CD4-positive, alpha-beta T cell treated with Interleukin-17A for 4 hours (primary cell): ENCODE measurements at places on chromosomes 5 and 9.

GRCh38 chr5:17157916-17158529 lies 59.4 kb upstream of the BASP1 start:
- DNase-seq = no peak

DNA sequence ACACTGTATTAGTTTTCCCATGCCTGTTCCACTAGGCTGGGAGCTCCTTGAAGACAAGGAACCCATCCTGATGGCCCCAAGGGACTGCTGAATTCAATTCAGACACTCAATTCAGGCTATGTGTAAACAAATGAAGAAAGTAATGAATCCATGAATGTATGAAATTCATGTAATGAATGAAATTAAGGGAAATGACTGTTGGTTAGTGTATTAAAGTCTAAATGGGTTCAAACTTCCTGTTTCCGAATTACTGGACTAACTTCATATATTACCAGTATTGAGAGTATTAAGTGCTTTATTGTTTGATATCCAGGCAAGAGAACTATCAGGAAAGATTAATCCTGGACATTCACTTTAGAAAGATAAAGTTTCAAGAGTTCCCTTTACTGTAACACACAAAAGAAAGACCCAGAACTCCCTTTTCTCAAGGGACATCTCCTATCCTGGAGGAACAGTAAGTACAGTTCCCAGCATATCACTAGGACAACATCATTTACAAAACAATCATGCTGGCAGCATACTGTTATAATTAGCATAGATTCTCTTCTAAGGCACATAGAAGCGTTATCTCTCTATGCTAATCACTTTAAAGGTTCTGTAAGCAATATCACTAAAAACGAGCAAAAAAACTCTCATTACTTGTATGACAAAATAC lies 28.5 kb upstream of the IFNK start:
- DNase-seq = no peak

DNA sequence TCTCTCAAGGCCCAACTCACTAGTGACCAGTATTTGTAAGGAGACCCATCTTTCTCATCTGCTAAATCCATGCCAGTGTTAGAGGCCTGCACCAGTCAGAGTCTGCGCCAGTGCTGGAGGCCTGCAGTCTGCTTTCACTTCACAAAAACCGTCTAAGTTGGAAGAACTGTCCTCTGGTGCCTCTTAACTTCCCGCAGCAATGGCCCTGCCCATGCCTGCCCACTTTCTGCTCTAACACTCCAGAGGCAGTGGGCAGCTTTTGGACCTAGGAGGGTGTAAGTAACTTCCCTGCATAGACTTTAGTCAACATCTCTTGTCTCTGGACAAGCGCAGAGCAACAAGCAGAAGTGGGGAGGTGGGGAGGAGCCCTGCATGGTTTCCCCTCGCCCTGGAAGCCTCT lies 152.9 kb downstream of the AUH start:
- DNase-seq = no peak

GRCh38 chr9:123482295-123482968 lies 126.4 kb downstream of the CRB2 start:
- DNase-seq = no peak

- no peak for DNase-seq
Measured at GRCh38 chr9:125746774-125747052, 460 bp upstream of the PBX3 start.

DNA sequence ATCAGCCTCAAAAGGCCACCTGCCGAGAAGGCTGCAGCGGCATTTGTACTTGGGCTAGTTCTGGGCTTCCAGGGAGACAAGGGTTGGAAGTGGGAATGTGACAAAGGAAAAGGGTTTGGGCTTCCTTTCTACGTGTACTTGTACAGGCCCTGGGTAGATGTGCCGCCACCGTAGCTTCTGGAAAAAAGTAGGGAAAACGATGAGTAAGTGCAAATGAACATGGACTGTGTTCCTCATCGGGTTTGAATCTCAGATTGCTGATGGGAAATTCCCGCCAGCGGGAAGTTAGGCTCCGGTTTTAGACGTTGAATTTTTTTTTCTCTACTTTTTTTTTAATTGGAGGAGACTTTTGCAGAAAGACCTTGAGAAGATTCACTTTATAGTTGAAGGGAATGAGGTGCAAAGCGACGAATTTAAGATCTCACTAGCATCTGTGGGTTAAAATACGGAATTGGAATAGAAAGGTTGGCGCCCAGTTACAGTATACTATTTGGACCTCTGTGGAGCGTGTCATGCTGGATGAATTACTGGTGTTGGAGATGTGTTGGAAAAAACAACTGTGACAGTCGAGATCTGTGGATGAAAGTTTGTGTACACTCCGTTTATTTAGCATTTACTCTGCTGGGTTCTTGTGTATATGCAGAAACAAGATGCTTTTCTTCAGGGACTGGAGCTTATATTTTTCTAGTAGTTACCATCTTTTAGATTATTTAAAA lies 1.2 kb downstream of the G3BP1 start:
- DNase-seq = no peak

GRCh38 chr5:88967633-88968585 lies 84.9 kb upstream of the MEF2C start:
- no peak for DNase-seq
